ENCODE measurements at places on chromosomes 2 and 18.

DNA sequence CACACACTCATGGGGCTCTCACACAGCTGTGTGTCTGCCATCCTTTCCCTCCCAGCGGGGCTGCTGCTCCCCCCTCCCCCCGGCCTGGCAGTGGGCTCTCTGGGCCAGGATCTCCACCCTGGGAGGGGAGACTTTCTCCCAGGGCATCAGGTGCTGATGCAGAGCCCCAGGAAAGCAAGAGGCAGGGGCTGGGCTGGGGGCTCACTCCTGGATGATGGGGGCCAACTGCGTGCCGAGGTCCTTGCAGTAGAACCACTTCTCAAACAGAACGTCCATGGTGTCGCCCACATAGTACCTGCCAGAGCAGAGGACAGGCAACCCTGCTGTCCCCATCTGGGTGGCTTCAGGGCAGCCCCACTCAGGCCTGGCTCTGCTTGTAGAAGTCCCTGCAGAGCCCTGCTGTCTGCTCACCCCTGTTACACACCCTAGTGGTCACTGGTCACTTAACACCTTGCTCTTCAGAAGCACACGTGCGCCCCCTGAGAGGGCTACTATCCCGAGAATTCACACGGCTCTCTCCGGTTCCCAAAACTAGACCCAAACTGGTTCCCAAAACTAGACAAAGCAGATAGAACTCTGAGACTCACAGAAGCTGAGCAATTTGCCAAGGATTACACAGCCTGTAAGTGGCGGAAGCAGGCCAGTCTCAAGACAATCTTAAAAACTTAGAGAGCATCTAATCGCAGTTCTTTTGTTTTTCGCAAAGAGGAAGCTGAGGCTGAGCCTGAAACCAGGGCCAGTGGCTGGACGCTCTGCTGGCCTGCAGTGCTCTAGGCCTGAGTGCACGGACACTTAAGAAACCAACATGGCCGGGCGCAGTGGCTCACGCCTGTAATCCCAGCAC lies 6.6 kb upstream of the OXER1 start:
- no peak for DNase-seq

DNA sequence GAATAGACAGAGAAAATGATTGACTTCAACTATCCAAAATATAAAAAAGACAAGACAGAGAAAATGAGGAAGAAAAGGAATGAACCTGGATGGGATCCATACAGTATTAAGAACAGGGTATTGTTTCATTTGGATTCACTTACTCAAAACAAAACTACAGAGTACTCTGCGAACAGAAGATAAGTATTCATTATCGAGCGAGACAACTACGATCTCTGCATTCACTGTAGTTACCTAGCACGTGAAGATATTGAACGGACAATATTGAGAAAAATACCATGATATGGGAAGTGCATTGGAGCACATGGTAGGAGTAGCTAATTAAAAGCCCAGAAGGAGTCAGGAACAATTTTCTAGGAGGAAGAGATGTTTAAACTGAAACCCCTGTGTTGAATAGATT lies 1.0 kb upstream of the ORC2 start:
- no peak for DNase-seq

- DNase-seq, result no peak
These were observed 175.6 kb downstream of the LAMA1 start for GRCh38 chr18:6941996-6942395.

GRCh38 chr2:29110916-29111535 lies 4.2 kb upstream of the CLIP4 start:
- no peak for DNase-seq

- DNase-seq, result no peak
These were observed 9.5 kb upstream of the DES start for GRCh38 chr2:219408631-219409030.

GRCh38 chr2:85266146-85267041 lies 61.4 kb downstream of the TGOLN2 start:
- DNase-seq, result peak; percentile 83

DNA sequence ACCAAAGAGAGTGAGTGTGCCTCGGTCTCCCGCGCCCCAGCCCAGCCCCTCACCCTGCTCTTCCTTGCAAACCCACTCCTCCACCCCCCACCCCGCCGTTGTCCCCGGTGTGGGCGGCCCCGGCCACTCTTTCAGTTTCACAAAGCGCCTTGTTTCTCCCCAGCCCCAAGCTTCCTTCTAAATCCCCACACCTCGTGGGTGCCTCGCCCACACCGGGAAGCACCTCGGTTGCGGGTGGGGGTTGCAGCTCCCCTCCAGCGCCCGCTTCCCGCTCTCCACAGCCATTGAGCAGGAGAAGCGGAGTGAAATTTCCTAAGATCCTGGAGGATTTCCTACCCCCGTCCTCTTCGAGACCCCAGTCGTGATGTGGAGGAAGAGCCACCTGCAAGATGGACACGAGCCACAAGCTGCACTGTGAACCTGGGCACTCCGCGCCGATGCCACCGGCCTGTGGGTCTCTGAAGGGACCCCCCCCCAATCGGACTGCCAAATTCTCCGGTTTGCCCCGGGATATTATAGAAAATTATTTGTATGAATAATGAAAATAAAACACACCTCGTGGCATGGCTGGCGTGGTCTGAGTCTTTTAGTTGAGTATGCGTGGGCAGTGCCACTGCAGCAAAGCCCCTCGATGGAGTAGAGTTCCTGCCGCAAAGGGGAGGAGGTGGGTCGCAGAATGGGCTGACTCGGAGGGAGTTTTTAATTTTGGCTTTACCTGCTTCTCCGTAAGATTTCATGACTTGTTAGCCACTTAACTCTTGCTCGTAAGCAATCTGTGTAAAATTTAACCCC lies 848 bp downstream of the TMSB10 start:
- peak; percentile 76 for DNase-seq

GRCh38 chr18:48954886-48955819 lies 4.4 kb upstream of the SMAD7 start:
- DNase-seq, result no peak

DNA sequence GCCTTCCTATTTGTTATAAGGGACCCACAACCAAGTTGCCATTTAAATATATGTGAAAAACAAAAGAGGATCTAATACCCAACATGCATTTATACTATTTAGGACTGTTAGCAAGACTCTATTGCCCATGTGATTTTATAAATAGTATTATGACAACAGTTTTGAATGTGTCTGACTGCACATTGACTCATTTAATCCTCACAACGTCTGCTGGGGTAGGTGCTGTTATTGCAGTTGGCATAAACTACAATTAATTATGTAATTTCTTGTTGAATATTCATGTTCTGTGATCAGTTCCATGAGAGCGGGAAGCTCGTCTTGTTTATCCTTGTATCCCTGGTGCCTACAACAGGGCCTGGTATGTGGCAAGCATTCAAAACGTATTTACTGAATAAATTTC lies 53.7 kb downstream of the SH2D6 start:
- DNase-seq, result no peak

- no peak for DNase-seq
These were observed 6.3 kb downstream of the ADRA2B start for GRCh38 chr2:96109931-96110511.

DNA sequence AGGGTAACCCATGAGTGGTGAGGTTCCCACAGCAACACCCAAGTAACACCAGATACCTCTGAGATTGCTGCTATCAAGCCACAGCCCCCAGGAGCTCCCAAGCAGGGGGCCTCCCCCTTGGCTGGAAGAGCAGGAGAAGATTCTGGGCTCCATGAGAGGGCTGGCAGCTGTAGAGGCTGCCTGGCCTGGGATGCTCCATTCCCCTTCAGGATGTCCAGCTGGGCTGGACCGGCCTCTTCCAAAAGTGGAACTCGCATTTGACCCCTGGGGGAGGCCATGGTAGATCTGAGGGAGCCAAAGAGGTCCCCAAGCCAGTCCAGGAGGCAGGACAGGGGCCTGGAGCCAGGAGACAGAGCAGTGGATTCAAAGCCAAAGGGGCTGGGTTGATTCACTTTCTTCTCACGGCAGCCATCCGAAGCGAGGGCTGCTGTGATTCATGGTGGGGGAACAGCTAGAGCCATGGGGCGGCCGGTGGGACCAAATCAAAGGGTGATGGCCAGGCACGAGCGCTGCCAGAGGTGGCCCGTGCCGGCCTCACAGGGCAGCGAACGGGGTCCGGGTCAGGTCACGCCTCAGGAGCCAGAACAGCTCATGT lies 95.3 kb upstream of the ID2 start:
- DNase-seq, result no peak

DNA sequence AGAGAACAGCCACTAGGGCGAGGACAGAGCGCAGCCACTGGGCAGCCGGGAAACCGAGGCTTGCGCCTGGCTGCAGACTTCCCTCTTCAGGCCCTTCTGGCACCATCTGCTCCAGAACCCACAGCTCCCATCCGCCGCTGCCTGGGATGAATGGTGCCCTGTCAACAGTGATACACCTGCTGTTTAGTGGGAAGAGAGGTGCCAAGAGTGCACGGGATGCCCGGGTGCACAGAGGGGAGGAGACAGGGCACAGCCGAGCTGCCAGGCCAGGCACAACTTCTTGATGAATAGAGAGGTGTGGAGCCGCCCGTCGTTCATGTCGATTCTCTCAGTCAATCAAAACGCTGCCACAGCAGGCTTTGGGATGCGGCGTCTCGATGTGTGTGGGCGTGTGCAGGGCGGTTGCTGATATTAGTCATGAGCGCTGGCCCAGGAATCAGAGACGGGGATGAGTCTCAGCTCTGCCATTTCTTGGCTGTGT lies 39.5 kb downstream of the RRM2 start:
- DNase-seq, result peak; percentile 46

- DNase-seq, result no peak
These were observed 213.8 kb downstream of the AFF3 start for GRCh38 chr2:99928470-99929053.

- no peak for DNase-seq
These were observed 350.5 kb downstream of the CCDC85A start for GRCh38 chr2:56534321-56534720.

- no peak for DNase-seq
These were observed 14.6 kb downstream of the NBAS start for GRCh38 chr2:15546297-15547098.

DNA sequence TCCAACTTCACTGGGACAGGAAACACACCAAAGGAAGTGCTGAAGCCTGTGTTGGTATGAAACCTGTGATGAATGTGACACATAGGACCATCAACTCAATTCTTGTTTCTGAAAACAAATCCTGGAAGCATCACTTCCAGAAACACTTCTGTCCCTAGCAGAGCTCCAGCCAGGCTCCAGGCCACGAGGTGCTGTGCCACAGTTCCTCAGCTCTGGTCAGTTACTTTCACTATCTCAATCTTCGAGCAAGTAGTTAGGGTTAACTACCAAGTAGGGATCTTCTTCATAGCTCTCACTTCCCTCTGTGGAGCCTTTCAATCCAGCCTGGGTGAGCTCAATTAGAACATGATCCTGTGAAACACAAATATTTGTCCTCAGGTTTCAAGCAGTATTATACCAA lies 3.6 kb upstream of the LCT start:
- DNase-seq, result no peak

DNA sequence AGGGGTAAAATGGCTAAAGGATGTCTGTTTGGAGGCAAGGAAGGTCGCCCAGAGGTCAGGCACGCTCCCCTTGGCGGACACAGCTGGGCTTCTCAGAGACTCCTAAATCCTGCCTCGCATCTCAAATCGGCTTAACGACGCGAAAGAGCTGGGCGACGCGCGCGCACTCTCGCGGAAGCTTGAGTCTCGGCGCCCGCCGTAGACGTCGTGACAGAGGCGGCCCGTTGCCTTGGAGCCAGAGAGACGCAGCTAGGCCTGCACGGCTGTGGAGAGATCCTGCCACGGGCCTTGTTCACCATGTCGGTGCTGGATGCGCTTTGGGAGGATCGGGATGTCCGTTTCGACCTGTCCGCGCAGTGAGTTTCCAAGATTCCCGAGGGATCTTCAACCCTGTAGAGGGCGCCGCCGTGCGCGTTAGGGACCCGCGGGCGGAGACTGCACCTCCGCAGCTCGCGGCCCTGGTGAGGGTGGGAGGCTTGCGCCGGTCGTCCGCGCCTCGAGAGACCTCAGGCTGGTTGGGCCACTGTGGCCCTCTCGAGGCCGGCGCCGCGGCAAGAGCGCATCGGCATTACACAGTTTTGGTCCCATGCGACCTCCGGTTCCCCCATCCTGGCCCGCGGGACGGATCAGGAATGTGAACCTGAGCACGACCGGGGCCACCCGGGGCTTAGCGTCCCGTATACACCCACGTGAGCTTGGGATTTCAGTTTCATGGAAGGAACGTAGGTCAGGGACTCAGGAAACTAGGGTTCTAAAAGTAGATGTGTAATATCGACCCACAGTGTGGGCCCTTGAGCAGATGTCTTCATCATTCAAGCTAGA lies at the start of gene BBS5:
Gene BBS5, plus strand, starts transcription at position 238 of the 822 bp plus-strand sequence. Its CDS starts 60 bp downstream, at position 298.
- DNase-seq, result peak; percentile 77

GRCh38 chr2:60535685-60536312 lies 17.7 kb downstream of the BCL11A start:
- DNase-seq, result no peak

DNA sequence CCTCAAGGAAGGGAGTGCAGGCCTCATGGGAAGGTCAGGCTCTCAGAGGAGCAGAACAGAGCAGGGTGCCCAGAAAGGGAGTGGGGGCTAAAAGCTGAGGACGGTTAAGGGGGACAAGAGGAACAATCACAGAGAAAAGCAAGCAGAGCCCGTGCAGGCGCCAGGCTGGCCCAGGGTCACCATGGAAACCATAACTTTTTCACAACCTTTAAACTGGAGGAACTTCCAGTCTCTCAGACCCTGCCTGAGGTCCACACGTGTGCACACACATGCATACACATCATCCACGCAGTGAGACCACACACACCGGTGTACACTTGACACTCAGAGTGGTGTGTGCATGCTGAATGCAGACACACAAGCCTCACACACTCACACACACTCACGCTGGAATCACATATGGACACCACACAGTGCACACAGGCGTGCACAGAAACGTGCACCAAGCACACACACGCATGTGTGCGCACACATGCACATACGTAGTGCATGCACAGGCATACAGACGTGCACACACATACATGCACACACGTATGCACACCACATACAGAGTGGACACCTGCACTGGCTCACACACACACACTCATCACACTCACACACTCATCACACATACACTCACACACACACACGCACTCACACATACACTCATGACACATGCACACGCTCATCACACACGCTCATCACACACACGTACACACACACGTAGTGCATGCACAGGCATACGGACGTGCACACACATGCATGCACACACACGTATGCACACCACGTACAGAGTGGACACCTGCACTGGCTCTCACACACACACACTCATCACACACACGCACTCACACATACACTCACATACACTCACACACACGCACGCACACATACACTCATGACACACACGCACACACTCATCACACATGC lies 37.2 kb upstream of the SNED1 start:
- no peak for DNase-seq

DNA sequence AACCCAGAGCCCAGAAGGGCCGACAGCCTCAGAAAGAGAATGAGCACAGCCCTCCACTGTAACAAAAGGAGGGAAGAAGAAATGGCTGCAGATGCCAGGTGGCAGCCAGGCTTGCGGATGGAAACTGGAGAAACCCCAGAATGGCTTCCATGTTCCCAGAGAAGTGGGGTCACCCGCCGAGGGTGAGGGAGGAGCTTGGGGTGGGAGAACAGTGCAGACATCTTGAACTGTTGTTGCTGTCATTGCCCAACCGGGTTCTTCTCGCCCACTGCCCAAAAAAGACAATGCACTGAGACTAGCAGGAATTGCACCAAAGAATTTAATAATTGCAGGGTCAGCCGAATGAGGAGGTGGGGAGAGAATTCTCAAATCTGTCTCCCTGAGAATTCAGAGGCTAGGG lies 223.2 kb upstream of the RAB6C start:
- DNase-seq, result no peak
